Pulmonary artery endothelial cell (primary cell): ENCODE measurements at places on chromosomes 16 and 17.

GRCh38 chr16:30533748-30534367 lies 800 bp downstream of the ZNF747 start:
- DNase-seq = no peak

GRCh38 chr16:87264634-87265033 lies 52.6 kb downstream of the C16orf95 start:
- no peak for DNase-seq

DNA sequence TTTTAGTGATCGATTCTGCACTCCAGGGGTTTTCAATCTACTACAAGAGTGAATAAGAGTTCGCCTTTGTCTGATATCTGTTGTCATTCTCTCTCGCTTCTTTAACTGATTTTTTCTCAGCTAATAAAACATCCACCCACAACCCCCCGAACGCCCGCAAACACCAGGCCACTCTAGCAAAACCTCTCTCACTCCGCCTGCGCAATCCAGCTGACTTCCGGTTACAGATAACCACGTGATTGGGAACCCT lies 338 bp upstream of the RPL19 start:
- peak; percentile 84 for DNase-seq

DNA sequence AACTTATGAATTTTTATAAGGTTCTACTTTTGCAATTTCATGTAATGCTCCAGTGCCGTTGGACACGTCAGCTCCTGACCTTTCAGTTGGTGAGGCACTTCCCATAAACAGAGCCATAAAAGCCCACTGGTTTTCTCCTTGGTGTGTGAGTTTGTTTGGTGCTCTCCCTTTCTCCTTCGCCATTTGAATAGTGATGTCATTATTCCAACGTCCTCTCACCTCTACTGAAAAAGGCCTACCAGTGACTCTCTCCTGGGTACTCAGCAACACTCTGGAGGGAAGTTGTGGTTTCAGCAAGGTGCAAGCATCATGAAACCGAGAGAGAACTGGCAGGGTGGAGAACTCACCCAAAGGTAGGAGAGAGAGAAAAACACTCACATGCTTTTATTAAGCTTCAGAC lies 29.6 kb upstream of the HNF1B start:
- DNase-seq = no peak

DNA sequence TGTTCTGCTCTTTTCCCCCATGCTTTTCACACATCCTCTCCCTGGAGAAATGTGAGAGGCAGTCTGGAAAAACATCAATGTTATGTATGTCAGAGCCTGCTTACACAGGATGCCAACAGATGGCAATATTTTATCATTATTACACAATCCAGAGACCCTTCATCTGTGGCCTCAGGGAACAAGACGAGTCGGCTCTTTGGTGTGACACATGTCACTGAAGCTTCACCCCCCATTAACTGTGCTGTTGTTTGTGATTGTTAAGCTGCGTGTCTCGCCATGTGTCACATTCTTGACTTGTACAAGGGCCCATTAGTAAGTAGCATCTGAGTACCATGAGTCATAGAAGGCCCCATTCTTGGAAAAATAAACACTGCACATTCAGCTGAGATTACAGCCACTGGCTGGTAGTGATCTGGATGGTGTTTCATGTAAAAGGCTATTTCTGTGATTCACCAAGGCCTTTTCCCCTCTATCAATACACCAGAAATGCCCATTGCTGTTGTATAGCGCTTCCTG lies 682.1 kb upstream of the SOX9 start:
- no peak for DNase-seq

GRCh38 chr16:35516551-35516950 lies 2057.1 kb downstream of the TP53TG3F start:
- no peak for DNase-seq

- DNase-seq = no peak
Measured at GRCh38 chr17:12744298-12744697, 45.0 kb upstream of the ARHGAP44 start.

GRCh38 chr16:54282928-54283724 lies 3.5 kb downstream of the IRX3 start:
- no peak for DNase-seq

DNA sequence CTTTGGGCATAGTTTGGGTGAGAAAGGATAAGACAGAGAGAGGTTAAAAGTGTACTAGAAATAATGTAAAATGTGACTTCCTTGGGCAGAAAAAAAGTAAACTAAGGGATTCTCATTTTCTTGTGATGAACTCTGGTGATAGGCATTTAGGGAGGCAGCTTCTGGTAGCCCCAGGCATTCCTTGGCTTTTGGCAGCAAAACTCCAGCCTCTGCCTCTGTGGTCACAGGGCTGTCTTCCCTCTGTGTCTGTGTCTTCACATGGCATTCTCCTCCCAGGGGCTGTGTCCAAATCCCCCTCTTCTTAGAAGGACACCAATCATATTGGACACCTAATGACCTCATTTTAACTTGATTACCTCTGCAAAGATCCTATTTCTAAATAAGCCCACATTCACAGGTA lies 54.7 kb downstream of the HS3ST3B1 start:
- no peak for DNase-seq

DNA sequence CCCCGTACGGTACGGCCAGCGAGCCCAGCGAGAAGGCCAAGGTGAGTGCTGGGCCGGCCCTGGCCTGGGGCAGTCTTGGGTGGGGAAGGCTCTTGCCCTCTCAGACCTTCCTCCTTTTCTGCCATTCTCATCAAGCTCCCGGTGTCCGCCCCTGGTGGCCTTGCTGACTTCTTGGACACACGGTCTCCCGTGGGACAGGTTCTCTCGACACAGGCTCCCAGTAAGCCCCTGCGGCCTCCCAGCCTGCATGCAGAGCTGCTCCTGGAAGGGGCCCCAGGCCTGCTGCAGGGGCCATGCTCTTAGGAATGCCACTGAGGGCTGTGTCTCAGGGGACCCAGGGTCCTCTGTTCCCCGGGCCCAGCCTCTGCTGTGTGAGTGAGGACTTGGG lies 17.6 kb downstream of the PRSS27 start:
- no peak for DNase-seq

DNA sequence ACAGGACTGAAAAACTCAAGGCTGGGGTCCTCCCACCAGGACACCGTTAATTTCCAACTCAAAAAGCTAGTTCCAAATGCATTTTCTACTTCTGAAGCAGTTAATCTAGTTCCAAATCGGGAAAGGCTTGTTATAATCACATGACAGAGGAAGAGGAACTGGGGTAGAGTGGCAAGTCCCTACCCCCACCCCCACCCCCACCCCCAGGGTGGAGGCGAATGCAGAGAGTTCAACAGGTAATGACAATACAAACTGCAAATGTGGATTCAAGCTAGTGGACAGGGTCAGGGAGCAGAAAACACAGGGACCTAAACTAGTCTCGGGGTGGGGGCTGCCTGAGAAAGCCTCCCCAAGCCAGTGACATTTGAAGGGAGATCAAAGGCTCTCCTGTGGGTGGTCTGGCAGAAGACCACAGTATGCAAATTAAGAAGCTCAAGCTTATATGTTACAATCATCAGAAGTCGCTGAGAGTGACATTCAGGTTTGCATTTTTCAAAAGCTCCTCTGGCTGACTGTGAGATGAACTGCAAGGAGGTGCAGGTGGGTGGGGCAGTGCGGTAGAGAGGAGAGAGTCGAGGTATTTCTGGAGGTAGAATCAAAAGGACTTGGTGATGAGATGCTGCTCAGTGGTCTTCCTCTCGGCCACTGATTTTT lies 56.4 kb upstream of the SLC25A19 start:
- DNase-seq = no peak

DNA sequence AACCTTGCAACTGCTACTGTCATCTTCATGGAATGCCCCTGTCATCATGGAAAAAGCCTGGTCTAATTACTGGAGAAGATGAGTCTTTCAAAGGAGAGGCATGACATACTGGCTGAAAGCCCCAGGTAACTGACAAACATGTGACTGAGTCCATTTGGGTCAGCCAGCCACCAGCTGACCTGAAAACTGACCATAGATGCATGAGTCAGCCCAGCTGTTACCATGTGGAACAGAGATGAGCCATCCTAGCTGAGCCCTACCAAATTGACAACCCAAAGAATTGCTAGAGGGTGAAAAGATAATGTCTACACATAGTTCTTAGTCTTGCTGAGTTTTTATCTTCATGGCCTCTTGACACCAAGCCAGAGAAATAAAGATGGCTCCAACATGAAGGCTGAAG lies 311.8 kb downstream of the UTP18 start:
- no peak for DNase-seq

GRCh38 chr17:35791681-35792350 lies 3.6 kb downstream of the MMP28 start:
- DNase-seq = no peak

- DNase-seq = no peak
Measured at GRCh38 chr16:81600275-81600674, 155.7 kb downstream of the CMIP start.

GRCh38 chr16:80683646-80684045 lies 120.8 kb downstream of the CDYL2 start:
- no peak for DNase-seq

DNA sequence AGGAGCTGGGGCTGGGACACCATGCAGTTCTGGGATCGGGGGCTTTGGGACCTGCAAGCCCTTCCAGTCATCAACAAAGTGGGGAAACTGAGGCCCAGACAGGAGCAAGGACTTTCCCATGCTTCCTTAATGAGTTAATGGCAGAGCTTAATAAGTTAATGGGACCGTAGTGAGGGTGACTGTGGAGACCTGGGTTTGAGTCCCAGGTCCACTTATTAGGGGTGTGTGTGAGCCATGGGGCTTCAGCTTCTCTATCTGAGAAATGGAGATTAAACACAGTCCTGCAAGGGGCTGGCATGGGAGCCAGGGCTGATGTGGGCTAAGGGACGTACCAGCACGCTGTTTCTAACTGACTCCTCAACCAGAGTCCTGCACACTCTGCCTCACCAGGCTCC lies 41.7 kb upstream of the NKD1 start:
- no peak for DNase-seq

DNA sequence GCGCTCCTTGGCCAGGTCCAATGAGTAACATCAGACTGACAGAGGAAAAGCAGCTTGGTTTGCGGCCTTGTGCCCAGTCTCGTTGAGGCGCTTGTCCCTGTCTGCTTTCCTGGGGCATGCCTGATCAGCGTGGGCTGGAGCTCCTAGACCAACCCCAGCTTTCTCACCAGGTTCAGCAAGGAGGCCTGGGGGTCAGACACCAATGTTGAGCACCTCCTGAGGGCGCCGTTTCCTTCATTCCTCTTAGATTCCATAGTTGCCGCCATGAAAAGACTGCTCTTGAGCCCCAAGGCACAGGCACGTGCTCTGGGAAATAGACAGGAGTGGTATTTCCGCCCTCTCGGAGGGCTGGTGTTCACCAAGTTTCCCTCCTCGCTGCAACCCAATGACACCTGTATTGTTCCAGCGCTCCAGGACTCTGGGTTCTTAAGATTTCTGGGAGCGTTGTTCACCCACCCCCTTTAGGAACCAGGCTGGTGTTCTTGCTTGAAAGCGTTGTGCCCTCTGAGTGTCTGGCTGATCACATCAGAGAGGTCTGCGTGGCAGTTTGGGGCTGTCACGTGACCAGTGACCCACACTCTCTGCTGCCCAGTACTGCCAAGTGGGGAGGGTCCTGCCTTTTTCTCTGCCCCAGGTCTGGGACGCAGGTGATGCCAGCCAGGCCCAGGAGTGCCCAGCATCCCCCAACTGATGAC lies 18.0 kb downstream of the KCTD2 start:
- no peak for DNase-seq

GRCh38 chr16:72111657-72112451 lies 18.2 kb downstream of the DHX38 start:
- DNase-seq = no peak

DNA sequence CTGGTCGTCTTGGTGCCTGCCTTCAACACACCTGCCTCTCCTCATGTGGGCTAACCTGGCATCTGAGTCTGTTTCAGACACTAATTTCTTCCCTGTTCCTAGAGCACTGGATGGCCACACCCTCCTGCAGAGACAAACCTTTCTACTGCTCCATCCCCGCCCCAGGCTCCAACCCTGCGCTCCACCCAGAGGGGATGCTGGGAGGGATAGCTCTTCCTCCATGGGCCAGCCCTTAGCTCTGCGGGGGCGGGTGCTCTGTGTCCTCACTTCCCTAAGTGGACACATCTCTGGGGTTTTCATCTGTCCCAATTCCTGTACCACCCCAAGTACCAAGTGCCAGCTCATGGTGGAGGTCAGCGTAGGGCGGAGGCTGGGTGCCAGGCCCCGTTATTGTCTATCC lies 11.0 kb upstream of the CRISPLD2 start:
- no peak for DNase-seq
